ENCODE measurements at places on chromosomes 6 and 20.

DNA sequence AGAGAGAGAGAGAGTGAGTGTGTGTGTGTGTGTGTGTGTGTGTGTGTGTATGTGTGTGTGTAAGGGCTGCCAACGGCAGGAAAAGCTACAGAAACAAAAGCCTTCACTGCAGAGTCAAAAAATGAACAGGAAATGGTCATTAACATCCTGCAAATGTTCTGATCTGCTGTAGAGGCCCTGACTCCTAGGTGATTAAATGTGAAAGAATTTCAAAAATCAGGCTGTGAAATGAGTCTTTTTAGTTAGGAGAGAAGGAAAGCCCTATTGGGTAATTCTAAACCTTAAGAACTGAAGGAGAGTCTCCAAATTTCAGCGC is 166.5 kb upstream of the MYLIP start:
- no peak for DNase-seq

DNA sequence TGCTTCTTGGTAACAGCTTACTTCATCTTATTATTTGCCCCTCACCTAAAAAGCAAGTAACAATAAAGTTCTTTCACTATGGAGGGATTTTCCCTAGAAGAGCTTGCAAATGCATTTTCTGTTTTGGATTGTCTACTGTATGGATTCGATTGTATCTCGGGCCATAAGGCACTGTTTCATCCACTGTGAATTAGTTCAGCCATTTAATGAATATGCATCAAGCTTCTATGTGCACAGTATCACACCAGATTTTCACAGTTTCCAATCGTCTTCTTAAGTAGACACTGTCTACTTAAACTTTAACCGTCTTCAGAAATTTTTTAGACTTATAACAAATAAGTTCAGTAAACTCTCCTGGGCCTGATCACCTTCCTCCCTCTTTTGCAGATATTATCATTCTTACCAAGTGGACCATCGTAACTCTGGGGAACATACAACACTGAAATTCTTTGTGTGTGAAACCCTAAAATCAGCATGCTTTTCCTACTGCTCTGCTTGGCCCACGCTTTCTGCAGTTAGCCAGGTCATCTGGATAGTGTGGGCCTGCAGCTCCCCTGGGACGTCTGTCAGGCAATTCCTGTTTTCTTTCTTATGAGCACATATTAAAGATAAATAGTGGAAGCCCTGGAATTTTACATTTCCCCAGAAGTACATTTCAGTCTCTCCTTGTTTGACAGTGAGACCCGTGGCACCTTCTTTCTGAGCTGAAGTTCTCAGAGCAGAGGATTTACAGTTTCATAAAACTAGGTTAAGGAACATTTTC is 136.5 kb upstream of the PDE10A start:
- no peak for DNase-seq

GRCh38 chr6:153623496-153623895 is 415.5 kb upstream of the OPRM1 start:
- DNase-seq: no peak

DNA sequence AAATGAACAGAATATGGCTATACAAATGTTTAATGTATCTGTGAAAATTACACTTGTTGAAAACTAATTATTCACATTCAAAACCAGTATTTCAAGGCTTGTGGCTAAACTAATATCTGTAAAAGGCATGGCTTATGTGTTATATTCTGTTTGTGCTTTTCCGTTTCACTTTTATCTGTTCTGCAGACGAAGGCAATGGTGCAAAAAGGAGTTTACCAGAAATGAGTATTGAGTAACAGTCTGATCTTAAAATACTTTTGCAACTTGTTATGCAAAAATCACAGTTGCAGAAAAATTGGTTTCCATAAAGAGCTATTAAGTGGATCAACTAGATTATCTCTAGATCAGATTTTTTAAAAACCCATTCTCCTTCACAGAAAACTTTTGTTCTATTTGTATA is 9.4 kb upstream of the STX11 start:
- no peak for DNase-seq

- no peak for DNase-seq
These were observed 496.8 kb upstream of the JAG1 start for GRCh38 chr20:11170565-11170964.

DNA sequence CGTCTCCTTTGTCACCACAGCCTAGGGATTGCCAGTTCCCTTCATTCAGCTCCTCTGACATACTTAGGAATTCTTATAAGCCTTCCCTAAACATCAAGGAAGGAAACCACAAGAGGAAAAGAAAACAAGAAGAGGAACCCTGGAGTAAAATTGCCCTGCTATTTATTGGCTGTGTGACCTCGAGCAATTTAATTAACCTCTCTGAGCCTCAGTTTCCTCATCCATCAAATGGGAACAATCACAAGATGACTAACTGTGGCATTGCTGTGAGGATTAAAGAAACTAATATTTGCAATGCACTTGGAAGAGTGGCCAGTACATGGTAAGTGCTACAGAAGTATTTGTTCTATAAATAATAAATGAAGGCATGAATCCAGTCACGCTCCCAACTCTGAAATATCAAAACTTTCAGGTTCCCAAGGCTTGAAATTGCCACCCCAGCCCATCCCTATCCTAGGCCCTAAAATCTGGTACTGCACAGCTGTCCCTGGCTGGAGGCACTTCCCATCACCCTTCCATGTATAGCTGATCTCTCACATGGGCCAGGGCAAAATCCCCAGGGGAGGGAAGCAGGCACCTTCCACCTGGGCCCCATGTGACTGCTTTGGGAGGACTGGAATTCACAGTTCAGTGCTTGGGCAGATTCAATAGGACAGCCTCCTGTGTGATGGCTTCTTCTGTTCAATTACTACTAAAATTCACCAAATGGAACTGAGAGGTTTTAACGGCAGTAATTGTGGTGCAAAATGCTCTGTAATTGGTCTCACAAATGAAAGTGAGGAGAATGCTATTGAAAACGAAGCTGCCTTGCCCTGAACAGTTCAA is 78.0 kb upstream of the MAFB start:
- DNase-seq: no peak

Measured in NCI-H2081 treated with DMSO at 0.1 percent for 48 hours (cell line).